Prostate gland (tissue), 2 donors: ENCODE measurements at places on chromosomes 16 and 17.
A peak's percentile ranks its signal among the peaks of the same experiment; 100 is the strongest.

DNA sequence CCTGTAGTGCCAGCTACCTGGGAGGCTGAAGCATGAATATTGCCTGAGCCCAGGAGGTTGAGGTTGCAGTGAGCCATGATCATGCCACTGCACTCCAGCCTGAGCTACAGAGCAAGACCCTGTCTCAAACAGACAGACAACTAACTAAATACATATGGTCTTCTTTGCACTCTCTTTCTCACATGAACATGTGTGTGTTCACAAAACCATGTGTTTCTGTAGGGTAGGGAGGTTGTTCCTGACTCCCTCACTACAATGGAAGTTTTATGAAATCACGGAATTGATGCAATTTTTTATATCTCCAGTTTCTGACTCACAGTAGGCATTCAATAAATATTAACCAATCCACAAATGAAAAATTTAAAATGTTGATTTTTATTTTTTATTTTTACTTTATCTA, 48.5 kb downstream of the ABHD15 start:
- DNase-seq: no peak

DNA sequence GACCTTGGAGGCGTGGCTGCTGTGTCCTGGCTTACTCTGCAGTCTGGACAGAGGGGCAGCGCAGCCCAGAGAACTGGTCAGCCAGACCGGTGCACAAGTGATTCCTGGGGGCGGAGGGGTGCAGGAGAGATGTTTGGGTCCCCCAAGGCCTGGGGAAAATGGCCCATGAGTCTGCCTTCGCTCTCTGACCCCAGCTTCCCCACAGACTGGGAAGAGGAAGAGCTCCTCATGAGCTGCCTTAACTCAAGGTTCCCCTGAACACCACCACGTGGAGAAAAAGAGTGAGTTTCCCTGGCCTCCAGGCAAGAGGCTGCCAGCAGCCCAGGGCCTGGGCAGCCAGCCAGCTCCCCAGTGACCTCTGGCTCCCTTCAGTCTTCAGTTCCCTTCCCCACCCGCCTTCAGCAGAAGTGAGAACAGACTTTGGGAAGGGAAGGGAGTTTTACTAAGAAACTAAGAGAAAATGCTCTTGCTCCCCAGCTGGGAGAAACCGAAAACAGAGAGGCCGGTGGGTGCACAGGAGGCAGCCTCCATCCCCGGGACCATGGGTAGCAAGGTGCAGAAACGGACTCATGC, 2.0 kb upstream of the C17orf99 start:
- no peak for DNase-seq

DNA sequence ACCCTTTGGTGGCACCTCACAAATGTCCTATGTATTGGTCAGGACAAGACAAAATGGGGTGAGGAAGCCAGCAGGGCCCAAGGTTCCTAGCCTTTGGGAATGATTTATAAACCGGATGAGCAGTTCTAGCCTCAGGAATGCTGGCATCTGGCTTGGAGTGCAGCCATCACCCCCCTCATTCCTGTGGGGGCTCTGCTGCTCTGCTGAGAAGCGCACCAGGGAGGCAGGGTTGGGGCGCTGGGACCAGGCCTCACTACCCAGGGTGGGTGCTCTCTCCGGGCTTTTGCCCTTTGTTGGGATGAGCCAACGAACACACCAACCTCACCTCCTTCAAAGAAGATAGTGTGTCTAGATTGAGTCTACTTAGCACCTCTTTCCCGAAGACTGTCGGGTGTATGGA, 39.2 kb downstream of the TMEM11 start:
- DNase-seq: no peak

GRCh38 chr17:44102849-44103622, 20.4 kb downstream of the HDAC5 start:
- DNase-seq: no peak

- peak; percentile 62 for DNase-seq
These were observed 128.2 kb downstream of the ZNF778 start for GRCh38 chr16:89345642-89346150.

DNA sequence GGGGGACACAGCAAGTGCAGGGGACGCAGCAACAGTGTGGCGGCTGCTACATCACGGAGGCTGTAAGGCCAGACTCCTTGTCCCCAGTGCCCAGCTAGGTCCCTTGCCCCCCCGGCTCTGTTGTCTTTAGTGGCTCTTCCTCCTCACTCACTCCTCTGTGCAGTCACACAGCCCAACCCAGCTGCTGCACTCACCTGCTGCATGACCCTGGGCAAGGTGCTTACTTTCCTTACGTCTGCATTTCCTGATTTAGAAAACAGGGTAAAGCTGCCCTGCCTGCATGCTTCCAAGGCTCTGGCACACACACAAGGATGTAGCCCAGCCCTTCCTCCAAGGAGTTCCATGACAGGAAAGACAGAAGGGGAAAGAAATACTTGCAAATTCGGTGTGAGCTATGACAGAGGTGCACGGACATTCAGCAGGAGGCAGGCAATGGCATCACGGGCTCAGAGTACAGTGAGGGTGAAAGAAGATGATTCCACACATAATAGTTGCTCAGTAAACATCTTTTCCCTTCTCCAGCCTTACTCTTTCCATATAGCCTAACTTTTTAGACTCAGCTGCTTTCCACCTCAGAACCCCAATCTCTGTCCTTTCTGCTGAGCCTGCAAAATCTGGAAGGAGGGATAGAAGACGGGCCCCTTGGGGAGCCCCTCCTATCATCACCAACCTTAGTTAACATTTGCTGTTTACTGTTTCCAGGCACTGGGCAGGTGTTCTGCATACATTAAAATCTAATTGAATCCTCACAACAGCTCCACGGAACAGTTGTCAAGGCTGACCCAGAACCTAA, 150.9 kb downstream of the MRM1 start:
- DNase-seq: no peak

GRCh38 chr16:78584991-78585390, 485.5 kb downstream of the WWOX start:
- no peak for DNase-seq

- no peak for DNase-seq
These were observed 310.3 kb upstream of the DYNLRB2 start for GRCh38 chr16:80230328-80231120.

- DNase-seq: no peak
These were observed 68.3 kb downstream of the KANSL1 start for GRCh38 chr17:46124695-46125592.

GRCh38 chr17:49742166-49742638, 21.7 kb downstream of the FAM117A start:
- DNase-seq: no peak

- no peak for DNase-seq
These were observed 25.8 kb downstream of the STAT3 start for GRCh38 chr17:42362245-42362961.

DNA sequence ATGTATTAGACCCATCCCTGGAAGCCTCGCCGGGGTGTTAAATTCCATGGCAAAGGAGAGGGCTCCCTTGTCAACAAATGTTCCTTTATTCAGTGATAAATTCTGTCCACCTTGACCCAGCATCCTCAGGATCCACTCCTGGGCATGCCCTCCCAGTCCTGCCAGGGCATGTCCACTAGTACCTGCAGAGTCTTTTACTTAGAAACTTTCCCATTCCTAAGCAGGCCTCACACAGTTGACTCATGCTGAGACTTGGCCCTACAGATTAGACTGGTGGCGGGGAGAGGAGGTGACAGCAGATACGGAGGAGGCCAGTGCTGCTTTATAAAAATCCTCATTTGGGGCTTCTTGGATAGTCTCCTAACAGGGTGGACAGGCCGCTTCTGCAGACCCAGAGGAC, 88.8 kb downstream of the CYLD start:
- no peak for DNase-seq
